Activated CD4-positive, alpha-beta T cell treated with anti-CD3 and anti-CD28 coated beads, Interleukin-2, amount 50 U/mL, for 16 hours (primary cell): ENCODE measurements at places on chromosomes 13 and 19.

DNA sequence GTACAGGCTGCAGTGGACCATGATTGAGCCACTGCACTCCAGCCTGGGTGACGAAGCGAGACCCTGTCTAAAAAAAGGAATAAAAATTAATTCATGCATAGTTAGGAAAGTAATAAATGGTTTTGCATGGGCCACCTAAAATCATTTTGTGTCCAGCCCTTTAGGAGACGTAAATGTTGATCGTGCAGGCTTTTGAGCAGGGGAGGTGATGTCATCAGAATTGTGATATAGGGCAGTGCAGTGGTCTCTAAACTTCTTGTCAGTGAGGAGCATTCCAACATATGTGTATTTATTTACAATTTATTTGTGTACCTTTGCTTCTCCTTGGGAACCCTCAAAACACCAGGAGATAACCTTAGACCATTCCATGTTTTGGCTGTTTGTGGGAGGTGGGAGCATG is 3.0 kb downstream of the SMARCA4 start:
- no peak for DNase-seq

GRCh38 chr13:44825953-44826352 is 163.3 kb downstream of the NUFIP1 start:
- no peak for DNase-seq

DNA sequence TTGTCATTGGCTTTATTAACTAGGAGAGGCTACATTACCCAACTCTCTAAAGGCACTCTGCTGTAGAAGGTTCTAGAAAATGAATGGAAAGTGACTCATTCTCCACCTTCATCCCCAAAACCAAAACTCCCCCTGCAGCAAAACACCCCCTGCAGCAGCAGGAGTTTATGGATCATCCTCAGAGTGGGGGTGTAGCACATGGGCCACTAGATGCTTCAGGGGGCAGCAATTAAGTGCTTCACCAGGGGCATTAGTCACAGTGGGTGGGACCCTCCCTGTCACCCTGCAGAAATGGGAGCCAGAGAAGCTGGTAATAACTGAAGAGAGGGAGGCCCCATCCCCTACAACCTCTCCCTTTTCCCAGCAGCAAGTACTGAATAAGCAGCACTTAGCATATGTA is 64.5 kb upstream of the MED4 start:
- DNase-seq = no peak

DNA sequence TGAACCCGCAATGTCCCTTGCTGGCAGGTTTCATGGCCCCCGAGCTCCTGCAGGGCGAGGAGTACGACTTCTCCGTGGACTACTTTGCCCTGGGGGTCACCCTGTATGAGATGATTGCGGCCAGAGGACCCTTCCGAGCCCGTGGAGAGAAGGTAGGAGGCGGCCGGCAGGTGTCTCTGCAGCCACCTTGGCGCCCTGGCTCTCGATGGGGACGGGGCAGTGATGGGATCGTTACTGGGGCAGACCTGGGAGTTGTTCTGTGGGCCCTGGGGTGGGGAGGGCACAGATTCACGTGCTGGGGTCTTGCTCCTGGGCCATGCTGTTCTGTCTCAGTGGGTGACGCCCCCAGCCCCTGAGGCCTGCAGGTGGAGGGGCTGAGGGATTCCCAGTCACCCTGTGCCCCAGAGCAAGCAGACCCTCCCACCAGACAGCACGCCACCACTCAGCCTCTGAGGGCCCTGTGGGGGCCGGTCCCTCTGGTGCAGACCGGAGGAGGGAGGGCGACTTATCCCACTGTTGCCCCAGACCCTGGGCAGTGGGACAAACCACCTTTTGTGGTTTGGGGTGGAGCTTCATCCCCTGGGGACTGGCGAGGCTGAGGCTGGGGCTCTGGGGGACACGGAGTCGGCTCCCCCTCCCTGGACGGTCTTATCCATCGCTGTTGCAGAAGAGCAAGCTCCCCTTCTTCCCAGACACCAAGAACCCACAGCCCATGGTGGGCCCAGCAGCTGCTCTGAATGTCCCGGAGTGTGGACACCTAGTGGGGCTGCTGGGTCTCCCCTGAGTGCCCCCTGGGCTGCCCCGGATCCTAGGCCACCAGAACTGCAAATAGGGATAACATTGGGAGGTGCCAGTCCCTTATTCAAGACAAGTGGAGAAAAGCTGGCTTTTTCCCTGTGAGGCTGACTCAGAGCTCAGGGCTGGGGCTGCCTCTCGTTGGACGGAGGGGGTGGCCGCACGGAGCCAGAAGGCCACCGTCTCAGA is 27.5 kb upstream of the TMEM255B start:
- no peak for DNase-seq

GRCh38 chr19:53388904-53389303 is 6.0 kb upstream of the ZNF765 start:
- DNase-seq = no peak

DNA sequence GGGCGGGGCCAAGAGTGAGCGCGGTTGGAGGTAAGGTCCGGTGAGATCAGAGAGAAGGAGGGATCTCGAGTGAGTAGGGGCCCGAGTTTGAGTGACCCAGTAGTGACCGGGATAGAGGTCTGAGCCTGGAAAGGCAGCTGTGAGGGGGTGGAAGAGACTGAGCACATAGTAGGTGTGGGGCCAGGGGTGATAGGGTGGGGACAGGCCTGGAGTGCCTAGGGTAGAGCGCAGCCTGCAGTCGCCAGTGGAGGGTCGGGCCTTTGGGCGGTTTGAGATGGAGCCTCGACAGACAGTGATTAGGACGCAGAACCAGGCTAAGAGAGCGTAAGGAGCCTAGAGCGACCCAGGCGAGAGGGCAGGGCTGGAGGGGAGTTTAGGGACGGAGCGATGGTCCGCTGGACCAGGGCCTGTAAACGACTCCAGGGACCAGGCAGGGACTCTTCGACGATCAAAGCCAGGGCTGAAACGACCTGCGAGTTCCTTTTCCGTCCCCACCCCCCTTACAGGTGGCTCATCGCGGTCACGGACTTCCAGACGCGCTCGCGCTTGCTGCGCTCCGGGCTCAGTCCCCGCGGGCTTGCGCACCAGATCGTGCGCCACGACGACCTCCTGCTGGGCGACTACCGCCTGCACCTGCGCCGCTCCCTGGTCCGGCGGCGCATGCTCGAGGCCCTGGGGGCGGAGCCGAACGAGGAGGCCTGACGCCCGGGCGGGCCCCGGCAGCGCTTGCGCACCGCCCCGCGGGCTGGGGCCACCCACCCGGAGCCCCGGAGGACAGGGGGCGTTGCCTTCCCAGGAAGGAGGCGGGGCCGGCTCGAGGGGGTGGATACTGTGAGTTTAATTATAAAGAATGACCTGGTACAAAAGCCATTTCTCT is 9.4 kb downstream of the C19orf81 start:
- DNase-seq = peak; percentile 76
